MCF 10A (cell line): ENCODE measurements at places on chromosomes 3 and 15.

DNA sequence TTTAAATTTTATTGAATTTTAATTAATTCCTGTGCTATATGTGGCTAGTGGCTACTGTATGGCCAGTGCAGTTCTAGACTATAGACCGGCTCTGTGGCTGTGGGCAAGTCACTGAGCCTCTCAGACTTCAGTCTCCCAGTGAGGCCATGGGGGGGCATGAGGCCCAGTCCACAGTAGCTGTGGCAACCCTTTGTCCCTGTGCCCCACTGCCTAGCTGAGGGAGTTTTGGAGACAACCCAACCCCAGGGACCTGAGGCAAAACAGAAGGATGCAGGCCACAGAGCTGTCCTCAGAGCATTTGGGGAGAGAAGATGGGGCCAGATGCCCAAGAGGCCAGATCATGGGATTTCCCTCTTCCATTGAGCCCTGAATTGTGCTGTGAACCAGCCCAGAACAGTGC is 18.9 kb upstream of the POC1A start:
- no peak for DNase-seq

GRCh38 chr15:83545804-83546511 is 98.8 kb downstream of the SH3GL3 start:
- peak; percentile 25 for DNase-seq

DNA sequence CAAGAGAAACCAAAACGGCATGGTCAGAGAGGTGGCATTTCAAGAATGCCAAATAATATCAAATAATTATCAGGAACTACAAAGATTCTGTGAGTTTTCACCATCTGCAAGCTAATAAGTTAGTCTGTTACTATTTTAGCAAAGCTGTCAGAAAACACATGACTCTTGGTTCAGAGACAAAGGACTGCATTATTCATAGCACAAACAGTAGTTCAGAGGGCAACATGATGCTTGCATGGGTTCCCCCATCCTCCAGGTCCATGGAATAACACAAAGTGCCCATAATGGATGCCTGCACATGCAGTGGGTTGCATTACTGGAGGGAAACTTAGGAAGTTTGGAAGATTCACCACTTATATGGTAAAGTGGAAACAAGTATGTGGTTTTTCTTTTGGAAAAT is 228.8 kb upstream of the ALCAM start:
- no peak for DNase-seq

DNA sequence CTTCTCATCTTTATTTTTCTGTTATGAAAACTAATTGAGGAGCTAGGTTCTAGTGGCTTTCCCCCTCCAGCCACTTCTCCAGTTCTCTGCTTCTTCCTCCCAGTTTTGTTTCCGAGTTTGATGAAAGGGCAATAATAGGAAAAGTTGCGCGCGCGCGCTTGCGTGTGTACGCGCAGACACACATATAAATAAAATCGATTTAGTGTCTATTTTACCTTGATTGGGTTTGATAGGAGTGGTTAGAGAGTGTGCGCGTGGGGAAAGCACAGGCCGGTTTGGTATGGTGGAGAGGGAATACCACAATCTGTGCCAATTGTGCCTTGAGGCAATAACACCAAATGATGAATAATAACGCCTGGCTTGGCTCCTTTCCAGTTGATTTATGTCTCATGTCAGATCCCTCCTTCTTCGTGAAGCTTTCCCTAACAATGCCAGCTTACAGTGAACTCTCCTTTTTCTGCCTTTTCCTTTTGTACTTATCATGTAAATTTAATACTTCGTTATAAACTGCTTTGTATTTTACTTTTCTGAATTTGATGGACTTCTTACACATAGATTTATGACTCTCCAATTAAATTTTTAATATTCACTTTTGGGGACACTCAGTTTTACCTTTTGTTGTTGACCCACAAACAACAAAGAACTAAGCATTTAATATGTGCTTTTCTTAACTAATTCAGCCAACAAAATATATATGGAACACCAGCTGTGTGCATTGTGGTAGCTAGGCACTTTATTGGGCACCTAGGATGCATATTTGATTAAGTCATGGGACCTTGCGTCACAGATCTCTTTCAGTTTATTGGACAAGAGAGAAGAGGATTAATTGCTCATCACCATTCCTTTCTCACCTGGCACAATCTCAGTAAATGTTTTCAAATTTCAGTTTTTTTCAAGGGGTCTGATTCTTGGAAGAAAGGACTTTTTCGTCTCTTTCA is 1.7 kb downstream of the TIPARP start:
- DNase-seq: peak; percentile 98

DNA sequence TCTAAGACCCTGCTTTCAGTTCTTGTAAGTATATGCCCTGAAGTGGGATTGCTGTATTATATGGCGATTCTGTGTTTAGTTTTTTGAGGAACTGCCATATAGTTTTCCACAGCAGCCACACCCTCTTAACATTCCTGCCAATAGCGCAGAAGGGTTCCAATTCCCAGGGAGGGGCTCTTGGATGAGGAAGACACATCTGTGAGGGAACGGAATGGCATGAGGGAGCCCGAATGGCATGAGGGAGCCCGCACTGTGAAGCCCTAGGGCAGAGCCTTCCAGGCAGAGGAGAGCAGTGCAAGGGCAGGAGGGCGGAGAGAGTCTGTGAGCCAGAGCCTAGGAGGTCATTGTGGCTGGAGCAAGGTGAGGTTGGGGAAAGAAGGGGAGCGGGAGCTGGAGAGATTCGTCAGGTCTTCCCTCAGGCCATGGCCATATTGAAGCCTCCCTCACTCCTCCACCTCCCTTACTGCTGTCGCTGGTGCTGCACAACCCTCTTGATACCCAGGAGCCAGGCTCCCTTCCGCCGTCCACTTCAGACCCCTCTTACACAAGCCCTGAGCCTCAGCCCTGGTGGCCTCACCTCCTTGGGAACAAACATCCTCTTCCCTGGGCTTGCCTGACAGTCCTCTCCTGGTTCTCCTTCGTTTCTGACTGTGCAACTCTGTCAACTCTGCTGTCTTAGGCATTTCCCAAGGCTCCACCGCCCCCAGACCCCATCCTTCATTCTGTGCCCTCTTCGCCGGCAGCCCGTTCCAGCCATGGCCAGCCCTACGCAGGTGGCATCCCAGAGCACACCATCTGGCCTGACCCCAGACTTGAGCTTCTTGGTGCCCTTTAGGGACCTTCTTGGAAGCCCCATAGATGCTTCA is 51.4 kb downstream of the FGD5 start:
- no peak for DNase-seq

GRCh38 chr15:29601811-29602210 is 220.5 kb downstream of the TJP1 start:
- no peak for DNase-seq

- no peak for DNase-seq
These were observed 5.0 kb downstream of the LRCH3 start for GRCh38 chr3:197796087-197796486.
